Activated CD4-positive, alpha-beta T cell treated with anti-CD3 and anti-CD28 coated beads, Interleukin-2, amount 50 U/mL, for 16 hours (primary cell): ENCODE measurements at places on chromosomes 5 and 9.

- no peak for DNase-seq
Measured at GRCh38 chr5:150429410-150429873, 16.7 kb upstream of the CD74 start.

GRCh38 chr9:121071370-121071755, 3.4 kb upstream of the CNTRL start:
- DNase-seq: peak; percentile 46

DNA sequence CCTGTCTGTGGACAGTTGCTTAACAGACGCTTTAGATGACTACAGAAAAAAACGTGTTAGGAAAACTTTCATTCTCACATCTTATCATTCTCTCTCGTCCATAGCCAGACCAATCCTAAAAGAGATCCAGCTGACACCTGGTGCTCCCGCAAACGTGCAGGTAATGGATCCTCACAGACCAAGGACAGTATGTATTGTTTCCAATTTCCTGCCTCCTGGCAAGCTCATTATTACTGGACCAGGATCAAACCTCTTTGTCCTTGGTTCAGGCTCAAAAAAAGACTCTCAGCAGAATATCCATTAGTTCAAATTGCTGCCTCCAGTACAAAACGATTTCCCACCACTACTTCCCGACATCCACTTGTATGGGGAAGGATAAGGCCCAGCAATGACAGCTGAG, 62.4 kb downstream of the SERINC5 start:
- no peak for DNase-seq

DNA sequence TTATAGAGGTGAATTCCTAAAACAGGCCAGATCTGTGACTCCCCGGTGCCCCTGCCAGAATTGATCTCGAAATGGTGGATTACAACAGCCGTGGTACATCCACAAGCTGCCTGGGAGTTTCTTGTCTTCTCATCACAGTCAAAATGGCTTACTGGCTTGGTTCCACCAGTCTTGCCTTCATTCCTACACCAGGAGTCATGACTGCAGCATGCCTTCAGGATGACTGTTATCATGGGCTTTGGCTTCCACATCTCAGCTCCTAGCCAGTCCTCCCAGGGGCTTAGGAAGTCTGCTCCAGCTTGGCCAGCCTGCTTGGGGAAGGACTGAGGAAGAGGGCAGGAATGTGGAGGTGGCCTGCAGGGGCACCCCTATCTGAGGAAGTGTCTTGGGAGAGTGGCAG, 132.9 kb upstream of the NR3C1 start:
- DNase-seq: no peak

- no peak for DNase-seq
Measured at GRCh38 chr5:39413771-39414170, 11.0 kb downstream of the DAB2 start.

DNA sequence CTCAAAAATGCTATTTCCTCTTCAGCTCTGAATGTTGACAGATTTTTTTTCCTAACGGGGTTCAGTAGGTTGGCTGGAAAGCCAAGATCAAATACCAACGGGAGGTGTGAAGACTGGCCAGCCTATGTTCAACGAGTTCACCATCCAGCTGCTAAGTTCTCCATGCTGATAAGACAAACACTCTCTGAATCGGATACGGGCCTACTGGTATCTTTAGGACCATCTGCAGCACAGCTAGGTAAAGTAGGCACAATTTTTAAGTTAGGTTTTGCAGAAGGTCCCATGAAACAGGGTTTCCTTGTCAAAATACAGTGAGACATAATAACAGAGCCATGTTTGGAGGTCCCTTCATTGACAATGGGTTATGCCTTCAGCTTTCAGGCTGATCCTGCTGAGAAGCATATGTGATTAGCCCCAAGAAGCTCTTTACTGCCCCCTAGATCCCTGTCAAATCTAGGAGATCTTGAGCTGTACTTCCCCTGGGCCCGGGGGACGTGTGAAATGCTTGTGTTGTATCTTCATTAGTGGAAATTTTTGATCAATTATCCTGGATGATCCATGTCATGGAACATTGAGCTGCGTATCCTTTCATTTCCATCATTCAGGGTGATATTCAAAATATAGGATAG, 60.6 kb downstream of the PGM5 start:
- peak; percentile 11 for DNase-seq

DNA sequence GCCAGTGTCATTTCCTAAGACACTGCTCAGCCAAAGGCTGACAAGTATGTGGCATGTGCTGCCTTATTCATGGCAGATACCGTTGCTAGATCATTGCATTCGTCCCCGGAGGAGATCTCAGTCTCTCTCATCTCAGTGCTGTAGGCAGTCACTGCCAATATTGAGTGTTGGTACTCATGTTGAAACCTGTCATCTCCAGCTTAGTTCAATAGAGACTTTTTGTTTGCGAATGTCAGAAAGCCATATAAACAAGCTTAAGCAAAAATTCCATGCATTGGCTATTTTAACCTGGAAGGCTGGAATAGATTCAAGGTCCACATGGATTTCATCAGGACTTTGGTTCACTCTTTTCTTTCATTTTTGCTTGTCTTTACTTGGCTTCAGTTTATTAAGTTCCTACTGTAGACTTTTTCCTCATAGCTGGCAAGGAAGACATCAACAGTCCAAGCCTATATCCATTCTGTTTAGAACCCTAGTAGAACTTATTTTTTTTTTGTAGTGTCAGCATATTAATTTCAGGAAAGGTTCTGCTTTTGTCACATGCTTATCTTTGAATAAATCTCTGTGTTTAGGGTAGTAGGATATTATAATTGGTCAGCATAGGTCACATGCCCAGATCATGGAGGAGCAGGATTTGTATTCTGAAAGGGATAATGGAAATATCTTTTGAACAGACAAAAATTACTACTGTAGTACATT, 66.8 kb downstream of the FCHO2 start:
- no peak for DNase-seq

GRCh38 chr9:22203371-22204138, 194.4 kb upstream of the CDKN2B start:
- DNase-seq: no peak

DNA sequence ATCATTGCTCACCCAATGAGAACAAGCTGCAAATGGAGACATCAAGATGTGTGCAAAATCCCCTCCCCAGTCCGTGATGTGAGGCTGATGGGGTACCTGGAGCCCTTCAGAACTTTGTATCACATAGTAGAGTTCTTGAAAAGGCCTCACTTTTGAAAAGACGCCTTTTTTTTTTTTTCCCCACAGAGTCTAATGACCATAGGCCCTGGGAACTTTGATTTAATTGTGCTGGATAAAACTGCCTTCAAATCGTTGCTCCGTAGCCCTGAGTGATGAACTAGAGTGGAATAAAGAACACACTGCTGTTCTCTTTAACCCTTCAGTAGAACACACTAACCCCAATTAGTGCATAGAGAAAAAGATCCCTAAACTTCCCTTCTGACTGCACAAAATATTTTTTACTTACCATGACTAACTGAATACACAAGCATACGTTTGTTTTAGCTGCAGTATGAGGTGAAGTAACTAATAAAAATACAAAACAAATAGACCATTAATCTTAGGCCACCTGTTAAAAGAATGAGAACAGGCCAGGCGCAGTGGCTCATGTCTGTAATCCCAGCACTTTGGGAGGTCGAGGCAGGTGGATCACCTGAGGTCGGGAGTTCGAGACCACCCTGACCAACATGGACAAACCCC, 15.1 kb downstream of the PSAT1 start:
- no peak for DNase-seq

GRCh38 chr5:113068559-113068958, 92.0 kb downstream of the DCP2 start:
- DNase-seq: no peak

DNA sequence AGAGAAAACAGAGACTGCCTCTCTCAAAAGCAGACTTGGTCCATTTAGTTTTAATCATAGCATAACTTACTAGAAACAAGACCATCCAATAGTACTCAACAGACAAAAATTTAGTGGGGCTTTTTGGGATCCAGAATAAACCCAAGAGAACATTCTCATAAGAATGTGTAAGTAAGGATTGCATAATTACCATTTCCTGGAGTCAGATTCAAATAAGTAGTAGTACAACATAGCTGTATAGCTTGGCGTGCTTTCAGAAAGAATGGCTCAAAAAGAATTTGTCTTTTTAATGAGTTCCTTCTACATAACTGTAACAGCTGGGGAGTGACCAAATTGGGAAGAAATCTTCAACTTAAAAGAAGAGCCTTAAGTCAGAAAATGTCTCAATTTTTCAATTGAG, 145.4 kb downstream of the DENND1A start:
- DNase-seq: no peak

DNA sequence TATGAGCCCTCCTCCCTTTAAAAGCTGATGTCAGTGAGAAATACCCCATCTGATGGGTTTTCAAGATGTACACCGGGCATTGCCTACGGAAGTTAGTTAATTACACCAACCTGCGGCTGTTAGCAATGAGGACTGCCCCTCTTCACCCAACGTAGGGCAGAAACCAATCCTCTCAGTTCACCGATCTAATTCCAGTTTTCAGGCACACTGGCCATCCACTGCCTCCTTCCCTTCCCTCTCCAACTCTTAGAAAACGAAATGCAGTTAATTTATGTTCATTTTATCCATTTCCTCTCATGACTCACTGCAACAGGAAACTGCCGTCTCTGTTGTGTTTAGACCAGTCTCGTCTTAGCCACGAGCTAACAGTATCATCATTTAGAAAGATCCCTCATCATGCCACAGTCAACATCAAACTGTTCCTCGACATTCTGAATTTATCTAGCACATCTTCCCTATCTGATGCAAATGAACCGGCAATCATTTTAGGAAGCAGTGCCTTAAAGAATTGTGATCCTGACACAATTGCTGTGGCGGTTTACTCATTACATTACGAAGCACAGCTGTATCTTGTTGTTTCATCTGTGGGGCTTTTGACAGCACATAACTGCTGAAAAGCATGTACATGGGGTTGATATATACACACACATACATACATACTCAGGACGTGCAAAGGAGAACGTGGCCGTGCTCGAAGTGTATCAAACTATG, 168.6 kb downstream of the EFNA5 start:
- peak; percentile 39 for DNase-seq

DNA sequence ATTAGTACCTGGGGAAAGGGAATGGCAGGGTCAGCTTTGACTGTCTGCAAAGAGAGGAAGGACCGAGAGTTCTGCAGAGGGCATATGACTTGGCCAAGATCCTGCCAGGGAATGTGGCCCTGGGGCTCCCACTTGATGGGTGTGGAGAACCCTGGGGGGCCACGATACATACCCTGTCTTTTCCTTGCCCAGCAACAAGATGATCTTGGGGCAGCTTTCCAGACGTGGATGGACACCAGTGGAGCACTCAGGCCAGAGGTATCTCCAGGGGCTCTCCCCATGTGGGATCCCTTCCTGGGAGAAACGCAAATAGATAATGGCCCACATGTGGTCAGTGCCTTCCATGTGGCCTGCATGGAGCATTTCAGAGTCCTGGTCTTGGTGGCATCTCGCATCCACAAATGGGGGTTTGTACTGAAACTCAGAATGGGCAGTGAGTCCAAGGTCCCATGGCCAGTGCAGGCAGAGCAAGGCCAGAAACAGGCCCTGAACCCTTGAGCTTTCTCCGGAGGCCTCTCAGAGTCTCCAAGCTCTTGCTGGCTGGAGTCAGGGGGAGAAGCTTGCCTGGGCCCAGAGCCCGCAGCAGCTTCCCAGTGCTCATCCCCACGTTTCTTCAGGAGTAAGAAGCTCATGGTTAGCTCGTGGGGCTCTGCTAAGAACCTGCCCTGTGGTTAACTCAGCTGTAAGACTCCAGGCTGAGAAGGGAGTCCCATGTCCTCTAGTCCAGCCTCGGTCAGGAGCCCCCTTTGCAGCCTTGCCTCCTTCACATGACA, 18.3 kb upstream of the ORM1 start:
- no peak for DNase-seq

- no peak for DNase-seq
Measured at GRCh38 chr5:132608107-132608506, 49.9 kb upstream of the IL13 start.

- DNase-seq: no peak
Measured at GRCh38 chr5:127923804-127924570, 159.6 kb upstream of the SLC12A2 start.

DNA sequence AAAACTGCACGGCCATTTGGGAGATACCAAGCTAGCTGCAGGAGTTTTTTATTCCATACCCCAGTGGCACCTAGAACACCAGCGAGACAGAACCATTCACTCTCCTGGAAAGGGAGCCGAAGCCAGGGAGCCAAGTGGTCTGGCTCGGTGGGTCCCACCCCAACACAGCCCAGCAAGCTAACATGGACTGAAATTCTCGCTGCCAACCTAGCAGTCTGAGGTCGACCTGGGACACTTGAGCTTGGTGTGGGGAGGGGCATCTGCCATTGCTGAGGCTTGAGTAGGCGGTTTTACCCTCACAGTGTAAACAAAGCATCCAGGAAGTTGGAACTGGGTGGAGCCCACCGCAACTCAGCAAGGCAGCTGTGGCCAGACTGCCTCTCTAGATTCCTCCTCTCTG, 108.9 kb upstream of the CHD1 start:
- DNase-seq: peak; percentile 26

DNA sequence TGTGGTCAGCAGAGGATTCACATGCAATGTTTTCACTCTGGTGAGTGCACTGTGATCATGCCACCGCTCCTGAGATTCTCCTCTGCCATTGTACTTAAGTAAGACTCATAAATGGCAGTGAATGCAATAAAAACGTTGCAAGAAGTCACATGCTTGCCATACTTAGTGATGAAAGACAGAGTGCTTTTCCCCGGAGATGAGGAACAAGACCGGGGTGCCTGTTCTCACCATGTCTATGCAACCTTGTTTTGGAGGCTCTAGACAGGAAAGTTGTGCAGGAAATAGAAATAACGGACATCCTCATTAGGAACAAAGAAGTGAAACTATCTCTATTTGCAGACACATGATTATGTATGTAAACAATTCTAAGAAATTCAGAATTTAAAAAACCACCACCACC, 84.7 kb upstream of the IRX2 start:
- no peak for DNase-seq

- DNase-seq: no peak
Measured at GRCh38 chr5:7461371-7461770, 65.4 kb downstream of the ADCY2 start.

DNA sequence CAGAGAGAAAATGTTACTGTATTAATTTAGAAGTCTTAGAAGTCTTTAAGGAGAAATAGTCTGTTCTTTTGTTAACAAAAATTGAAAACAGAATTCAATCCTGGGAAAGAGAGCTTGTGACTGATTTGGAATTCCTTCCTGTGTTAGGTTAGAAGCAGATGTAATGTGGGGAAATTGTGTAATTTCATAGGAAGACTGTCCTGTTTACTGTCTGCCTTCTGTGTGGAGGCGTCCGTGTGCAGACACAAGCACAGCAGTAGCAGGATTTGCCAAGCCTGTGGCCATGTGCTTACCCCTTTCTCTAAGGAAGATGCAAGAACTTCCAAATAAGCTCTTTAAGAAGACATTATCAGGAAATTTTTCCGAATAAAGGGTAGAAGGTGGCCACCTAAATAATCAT, 36.7 kb upstream of the F2R start:
- no peak for DNase-seq
